Keratinocyte (primary cell): ENCODE measurements at places on chromosomes 7 and 10. TPM values are rescaled to one million over a fixed set of nuclear protein-coding genes. Genes with fewer than 3 reads are reported as not detected.

DNA sequence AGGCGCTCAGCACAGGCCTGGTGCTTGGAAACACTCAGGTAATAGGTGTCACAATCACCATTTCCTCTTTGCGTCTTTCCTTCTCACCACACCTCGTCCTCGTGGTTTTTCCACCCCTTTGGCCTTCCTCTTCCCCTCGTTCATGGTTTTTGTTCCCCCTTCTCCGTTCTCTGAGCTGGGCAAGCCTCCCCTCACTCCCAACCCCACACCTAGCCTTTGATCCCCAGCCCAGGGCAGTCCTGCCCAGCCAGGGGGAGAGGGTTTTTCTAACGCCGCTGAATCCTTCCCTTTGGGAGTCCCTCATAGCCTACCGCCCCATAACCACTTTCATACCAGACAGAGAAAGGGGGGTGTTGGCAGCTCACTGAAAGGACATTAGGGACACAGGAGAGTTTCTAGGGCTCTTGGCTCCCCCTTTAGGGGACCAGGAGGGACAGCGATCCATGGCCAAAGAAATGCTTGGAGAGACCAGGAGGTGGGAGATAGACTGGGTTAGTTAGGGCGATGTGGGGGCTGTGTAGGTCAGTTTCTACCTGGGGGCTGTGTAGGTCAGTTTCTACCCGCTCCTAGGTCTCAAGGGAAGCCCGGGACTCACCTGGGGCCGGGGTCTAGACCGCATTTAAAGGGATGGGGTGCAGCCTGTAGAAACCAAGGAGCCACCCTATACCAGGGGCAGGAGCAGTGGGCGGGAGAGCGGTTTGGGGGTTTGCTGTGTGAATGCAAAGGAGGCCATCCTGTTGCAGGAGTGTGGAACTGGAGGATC is 1.4 kb downstream of the EPHB4 start:
- no peak for DNase-seq
- H3K27ac ChIP-seq, result peak overlapping the region; percentile 59
- H3K4me1 ChIP-seq, result peaks cover 6% of the 10 kb centered on the region
- H3K27me3 ChIP-seq, result no peaks in the 10 kb centered on the region
- peaks cover 26% of the 10 kb centered on the region for H3K36me3 ChIP-seq

GRCh38 chr7:65404020-65404419 is 30.4 kb downstream of the ZNF92 start:
- no peaks in the 10 kb centered on the region for H3K36me3 ChIP-seq
- H3K27me3 ChIP-seq, result no peaks in the 10 kb centered on the region
- DNase-seq, result no peak
- H3K4me1 ChIP-seq, result no peaks in the 10 kb centered on the region
- no peak overlapping the region for H3K4me3 ChIP-seq
- H3K27ac ChIP-seq, result no peak overlapping the region

DNA sequence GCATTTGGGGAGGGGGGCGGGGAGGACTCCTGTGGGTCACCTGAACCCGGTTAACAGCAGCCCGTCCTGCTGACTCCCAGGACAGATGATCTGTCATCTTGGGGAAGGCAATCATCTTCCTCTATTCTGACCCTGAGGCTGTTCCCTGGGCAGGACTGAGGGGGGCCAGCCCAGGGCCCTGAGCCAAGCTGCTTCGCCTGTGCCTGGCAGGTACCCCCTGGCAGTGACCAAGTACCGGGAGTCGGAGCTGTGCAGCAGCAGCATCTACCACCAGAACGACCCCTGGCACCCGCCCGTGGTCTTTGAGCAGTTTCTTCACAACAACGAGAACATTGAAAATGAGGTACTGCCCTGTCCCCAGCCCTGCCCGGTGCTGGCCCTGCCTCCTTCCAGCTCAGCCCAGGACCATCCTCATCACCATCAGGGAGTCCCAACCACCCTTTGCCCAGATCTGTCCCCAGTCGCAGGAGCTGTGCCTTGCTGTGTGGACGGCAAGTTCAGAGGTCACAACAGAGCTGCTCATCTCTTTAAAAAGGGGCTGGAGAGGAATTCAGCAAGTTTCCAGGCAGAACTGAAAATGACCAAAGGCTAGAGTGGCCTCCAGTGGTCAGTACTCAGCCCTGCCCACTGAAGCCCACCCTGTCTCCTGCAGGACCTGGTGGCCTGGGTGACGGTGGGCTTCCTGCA is 8.1 kb downstream of the AOC1 start:
- peaks cover 3% of the 10 kb centered on the region for H3K4me1 ChIP-seq
- H3K36me3 ChIP-seq, result no peaks in the 10 kb centered on the region
- H3K27ac ChIP-seq, result no peak overlapping the region
- H3K27me3 ChIP-seq, result peaks cover 4% of the 10 kb centered on the region
- no peak for DNase-seq

The CLRN3 gene
- polyA plus RNA-seq, result not detected in 3 replicates
